NCI-H2081 (cell line): ENCODE measurements at places on chromosomes 3 and 15.

DNA sequence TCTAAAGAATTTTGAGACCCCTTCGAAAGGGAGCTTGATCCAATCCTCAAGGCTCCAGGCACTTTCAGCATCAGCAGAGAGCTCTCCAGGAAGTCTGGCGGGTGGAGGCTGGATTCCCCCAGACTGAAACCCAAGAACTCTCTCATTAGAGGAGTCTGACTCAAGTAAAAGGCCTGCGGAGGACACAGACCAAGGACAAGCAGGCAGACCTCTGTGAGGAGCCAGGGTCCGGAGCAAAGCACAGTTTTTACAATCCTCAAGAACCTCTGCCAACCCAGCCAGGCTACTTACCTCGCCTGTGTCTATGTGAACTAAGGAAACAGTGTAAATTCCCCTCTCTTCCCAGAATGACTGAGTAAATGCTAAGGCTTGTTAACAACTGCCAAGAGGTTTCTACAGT, 86.2 kb downstream of the FBN1 start:
- DNase-seq, result no peak

DNA sequence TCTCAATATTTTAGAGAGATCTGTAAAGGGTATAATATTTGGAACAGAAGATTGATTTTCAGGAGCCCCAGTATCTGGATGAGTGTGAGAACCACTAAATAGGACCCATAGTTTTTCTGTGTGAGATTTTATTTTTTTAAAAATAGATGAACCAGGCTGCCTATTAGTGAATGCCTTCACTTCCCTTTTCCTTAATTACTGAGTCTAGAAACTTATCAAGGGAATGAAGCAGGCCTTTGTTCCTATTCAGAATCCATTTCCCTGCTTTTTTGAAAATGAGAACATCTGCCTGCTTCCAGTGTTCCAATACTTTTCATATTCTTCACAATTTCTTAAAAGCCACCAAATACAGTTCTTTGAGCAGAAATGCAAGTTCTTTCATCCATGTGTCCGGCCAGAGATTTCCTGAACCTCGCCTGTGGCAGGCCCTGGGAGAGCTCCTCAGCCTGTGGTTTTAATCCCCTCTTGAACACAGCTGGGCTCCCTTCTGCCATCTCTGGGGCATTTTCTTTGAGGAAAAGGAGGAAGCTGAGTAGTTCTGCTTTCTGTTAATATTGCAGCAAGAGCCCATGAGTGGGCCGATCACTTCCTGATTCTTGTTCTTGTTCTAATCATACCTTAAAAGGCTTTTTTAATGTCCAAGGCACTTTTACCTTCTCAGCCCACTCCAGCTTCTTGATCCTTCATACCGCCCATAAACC, 4.7 kb downstream of the EHD4 start:
- no peak for DNase-seq

GRCh38 chr3:13106308-13107001, 33.2 kb upstream of the IQSEC1 start:
- no peak for DNase-seq

DNA sequence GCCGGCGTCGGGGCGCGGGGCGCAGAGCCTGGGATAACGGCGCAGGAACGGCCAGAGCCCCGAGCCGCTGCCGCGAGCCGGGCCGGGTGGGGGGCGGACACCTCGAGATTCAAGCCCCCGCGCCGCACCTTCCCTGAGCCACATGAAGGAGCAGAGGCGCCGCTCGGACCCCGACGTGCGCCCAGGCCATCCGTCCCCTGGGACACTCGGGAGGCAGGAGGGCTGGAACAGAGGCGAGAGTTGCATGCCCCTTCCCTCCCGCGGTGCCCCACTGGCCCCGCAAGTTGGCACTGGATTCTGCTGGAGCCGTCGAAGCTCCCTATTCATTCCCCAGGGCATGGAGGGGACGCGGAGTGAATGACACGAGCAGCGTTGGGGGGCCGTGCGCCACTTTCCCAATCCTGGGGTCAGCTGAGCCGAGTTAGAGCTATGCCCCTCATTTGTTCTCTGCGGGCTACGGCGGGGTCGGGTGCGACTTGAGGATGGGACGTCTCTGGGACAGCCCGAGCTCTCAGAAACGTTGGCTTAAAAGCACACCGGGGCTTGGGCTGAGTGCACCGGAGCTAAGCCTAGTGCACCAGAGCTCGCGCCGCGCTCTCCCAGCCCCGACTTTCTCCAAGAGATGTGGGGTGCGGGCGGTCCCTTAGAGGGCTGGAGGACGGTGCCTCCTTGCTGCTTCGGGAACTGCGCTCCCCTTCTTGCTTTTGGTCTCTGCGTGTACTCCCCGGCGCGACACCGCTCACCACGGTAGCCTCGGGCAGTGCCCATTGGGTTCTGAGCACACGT, 588 bp downstream of the SLC6A1 start:
- DNase-seq, result no peak

DNA sequence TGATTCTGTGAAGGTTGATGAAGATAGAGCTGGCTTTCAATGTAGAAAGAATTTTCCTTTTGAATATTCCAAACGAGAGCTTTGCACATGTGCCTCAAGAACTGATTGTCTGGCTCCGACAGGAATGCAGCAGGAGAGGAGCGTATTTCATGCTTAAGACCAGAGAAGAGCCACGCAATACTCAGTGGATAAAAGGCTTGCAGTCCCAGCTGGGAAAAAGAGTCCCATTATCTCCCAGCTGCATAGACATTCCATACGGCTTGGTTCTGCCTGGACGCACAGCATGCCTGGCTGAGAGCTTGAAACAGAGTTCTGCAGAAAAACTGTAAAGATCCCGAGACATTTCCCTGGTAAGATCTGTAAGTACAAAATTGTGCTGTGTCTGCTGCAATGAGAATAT, at the start of gene CNTN6:
CNTN6 (plus strand) TSS at position 254 of the 400 bp plus-strand sequence. CDS start 54,985 bp downstream, outside the sequence.
- DNase-seq, result no peak

GRCh38 chr3:52890735-52891134, 6.6 kb downstream of the STIMATE start:
- no peak for DNase-seq

DNA sequence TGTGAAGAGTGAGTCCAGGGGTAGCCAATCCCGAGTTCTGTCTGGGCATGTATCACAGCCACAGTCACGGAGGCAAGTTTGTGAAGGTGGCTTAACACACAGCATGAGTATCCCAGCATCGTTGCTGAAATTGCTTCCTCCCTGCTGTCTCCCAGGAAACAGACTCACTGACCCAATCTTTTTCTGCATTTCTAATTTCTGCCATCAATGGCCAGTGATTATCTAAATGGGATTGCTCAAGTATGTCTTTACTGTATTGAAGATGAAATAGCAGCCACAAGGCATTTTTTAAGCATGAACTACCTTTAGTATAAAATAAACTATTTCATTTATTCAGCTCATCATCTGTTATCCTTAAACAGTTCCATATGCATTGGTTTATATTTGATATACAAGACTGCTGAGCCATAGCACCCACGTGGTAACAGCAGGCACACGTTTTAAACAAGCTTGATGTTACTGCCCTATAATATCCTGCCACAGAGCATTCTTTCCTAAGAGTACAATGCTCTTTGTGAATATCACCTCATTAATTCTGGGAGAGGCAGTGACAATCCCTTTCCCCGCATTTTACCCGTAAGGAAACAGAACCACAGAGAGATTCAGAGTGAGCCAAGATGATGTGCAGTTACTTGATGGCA, 276.6 kb upstream of the THBS1 start:
- no peak for DNase-seq
